Renal cortical epithelial cell (primary cell): ENCODE measurements at places on chromosomes 2 and 18. TPM values are rescaled to one million over a fixed set of nuclear protein-coding genes. Genes with fewer than 3 reads are reported as not detected.

SMYD5 gene
- 21.2 and 25.2 TPM in 2 replicates for total RNA-seq

- DNase-seq = no peak
Observed at GRCh38 chr2:27227501-27227900, 10.3 kb downstream of the CAD start.

DNA sequence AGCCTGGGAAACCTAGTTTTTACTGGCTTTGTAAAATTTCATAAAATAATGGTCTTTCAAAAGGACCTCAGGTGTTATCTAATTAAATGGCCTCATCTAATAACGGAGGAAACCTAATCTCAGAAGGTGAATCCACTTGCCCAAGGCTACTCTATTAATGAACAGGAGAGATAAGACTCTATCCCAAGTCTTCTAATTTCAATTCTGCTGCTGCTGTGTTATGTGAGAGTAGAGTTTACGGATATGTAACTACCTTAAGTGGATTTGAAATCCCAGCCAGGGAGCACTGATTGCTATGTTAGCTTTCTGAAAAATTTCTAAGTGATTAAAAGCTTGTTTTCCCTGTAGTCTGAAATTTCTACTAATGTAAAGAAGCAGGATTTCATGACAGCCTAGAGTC is 17.2 kb upstream of the ADCY3 start:
- DNase-seq = no peak

- DNase-seq = no peak
Observed at GRCh38 chr2:159938395-159938794, 124.0 kb downstream of the PLA2R1 start.

C2orf80 gene
- total RNA-seq = not detected in 2 replicates

- no peak for DNase-seq
Observed at GRCh38 chr2:192230889-192231453, 36.2 kb upstream of the TMEFF2 start.

- DNase-seq = no peak
Observed at GRCh38 chr18:6921571-6921970, 192.1 kb downstream of the ARHGAP28 start.

DNA sequence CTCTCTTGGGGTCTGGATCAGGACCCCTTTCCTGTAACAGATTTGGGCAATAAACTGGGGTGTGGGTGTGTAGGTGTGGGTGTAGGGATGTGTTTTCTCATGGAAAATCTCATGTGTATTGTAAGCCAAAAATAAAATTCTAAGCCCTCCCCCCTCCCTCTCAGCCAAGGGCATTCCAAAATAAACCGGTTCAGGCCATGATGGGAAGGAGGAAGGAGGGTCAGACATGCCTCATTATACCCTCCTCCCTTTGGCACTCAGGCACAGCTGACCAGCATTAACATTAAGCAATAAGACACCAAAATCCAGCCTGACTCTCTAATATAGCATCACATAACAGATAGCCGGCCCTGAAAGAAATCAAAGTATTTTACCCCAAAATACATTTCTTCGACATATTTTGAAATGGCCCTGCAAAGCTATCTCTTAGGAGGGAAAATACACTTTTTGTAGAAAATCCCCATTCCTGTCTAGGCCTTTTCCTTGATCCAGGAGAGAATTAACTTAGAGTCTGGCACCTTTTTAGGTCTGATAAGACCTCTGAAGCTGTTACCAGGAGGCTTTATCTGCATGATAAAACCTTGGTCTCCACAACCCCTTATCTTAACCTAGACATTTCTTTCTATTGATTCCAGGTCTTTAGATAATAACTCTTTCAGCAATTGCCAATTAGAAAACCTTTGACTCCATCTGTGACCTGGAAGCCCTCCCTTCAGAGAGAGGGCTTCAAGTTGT is 128.7 kb upstream of the COL5A2 start:
- DNase-seq = no peak

GRCh38 chr2:19851116-19851695 is 50.6 kb downstream of the TTC32 start:
- peak; percentile 36 for DNase-seq
